Endothelial cell of umbilical vein (primary cell): ENCODE measurements at places on chromosomes 7 and 10. TPM values are rescaled to one million over a fixed set of nuclear protein-coding genes. Genes with fewer than 3 reads are reported as not detected.

The LRRC4 gene
- total RNA-seq = 3.8 and 7.1 TPM in 2 replicates

The PALS2 gene
- 23.6 and 24.4 TPM in 2 replicates for total RNA-seq

The OR6V1 gene
- not detected in 2 replicates for total RNA-seq

The LAMB4 gene
- 0.20 and 0.72 TPM in 2 replicates for total RNA-seq

The MBLAC1 gene
- 1.3 and 1.8 TPM in 2 replicates for total RNA-seq

The GIMAP2 gene
- total RNA-seq = 26.2 and 27.9 TPM in 2 replicates

The PDZD7 gene
- total RNA-seq = 0.55 and 1.6 TPM in 2 replicates

The FGL2 gene
- total RNA-seq = not detected in 2 replicates

The FAM241B gene
- total RNA-seq = not detected in 2 replicates

The ARPC1B gene
- total RNA-seq = 232 and 294 TPM in 2 replicates

The TCF7L2 gene
- 21.8 and 22.1 TPM in 2 replicates for total RNA-seq

The LANCL2 gene
- total RNA-seq = 19.2 and 19.6 TPM in 2 replicates

The CFTR gene
- total RNA-seq = not detected in 2 replicates

The TBC1D12 gene
- total RNA-seq = 7.1 and 7.3 TPM in 2 replicates

The KLHL7 gene
- total RNA-seq = 29.0 and 32.1 TPM in 2 replicates

The PTPN20 gene
- 0.27 and 0.39 TPM in 2 replicates for total RNA-seq

The GNAT3 gene
- total RNA-seq = not detected in 2 replicates

The NEBL gene
- total RNA-seq = 0.66 and 0.83 TPM in 2 replicates

The DGKB gene
- 0.44 TPM in 1 of 2 replicates, not detected in the other for total RNA-seq

The KCND2 gene
- 0.05 TPM in 1 of 2 replicates, not detected in the other for total RNA-seq

The ASZ1 gene
- total RNA-seq = not detected in 2 replicates

The CHAT gene
- not detected in 2 replicates for total RNA-seq

The SPDYE6 gene
- total RNA-seq = not detected in 2 replicates

The PCLO gene
- 0.65 and 0.75 TPM in 2 replicates for total RNA-seq

The HK1 gene
- 120 and 121 TPM in 2 replicates for total RNA-seq

The GARS1 gene
- 194 and 206 TPM in 2 replicates for total RNA-seq

The GRK5 gene
- total RNA-seq = 29.1 and 29.5 TPM in 2 replicates

The UCMA gene
- total RNA-seq = not detected in 2 replicates

The OR6B1 gene
- not detected in 2 replicates for total RNA-seq

The SYT15 gene
- total RNA-seq = 0.65 and 0.75 TPM in 2 replicates

The CTAGE6 gene
- total RNA-seq = 0.40 TPM in 1 of 2 replicates, not detected in the other

The CASTOR2 gene
- 25.1 and 25.5 TPM in 2 replicates for total RNA-seq

The WDR86 gene
- not detected in 2 replicates for total RNA-seq

The INA gene
- 0.39 and 0.40 TPM in 2 replicates for total RNA-seq

The KLF6 gene
- total RNA-seq = 307 and 330 TPM in 2 replicates

The GBF1 gene
- 45.7 and 49.7 TPM in 2 replicates for total RNA-seq

The GDF10 gene
- not detected in 2 replicates for total RNA-seq

The SERPINE1 gene
- 2,296 and 2,645 TPM in 2 replicates for total RNA-seq

The GDF2 gene
- total RNA-seq = not detected in 2 replicates

The NME8 gene
- not detected in 2 replicates for total RNA-seq

The HOXA4 gene
- total RNA-seq = 7.5 and 8.1 TPM in 2 replicates

The GSAP gene
- 2.4 and 5.8 TPM in 2 replicates for total RNA-seq

The CTNNA3 gene
- not detected in 2 replicates for total RNA-seq

The NKX2-3 gene
- total RNA-seq = not detected in 2 replicates

The IFIT5 gene
- total RNA-seq = 3.2 and 4.0 TPM in 2 replicates

The MINDY4 gene
- 4.7 and 5.2 TPM in 2 replicates for total RNA-seq

The COL13A1 gene
- total RNA-seq = 26.7 and 47.5 TPM in 2 replicates

The VIPR2 gene
- total RNA-seq = not detected in 2 replicates

The GOLGA7B gene
- total RNA-seq = not detected in 2 replicates

The CUZD1 gene
- total RNA-seq = 1.1 and 1.5 TPM in 2 replicates

The ASB10 gene
- not detected in 2 replicates for total RNA-seq

The SH2B2 gene
- total RNA-seq = 0.25 and 0.73 TPM in 2 replicates

The MMD2 gene
- not detected in 2 replicates for total RNA-seq

The SEPHS1 gene
- total RNA-seq = 55.4 and 59.9 TPM in 2 replicates

The LYZL2 gene
- total RNA-seq = not detected in 2 replicates

The ADIRF gene
- 2.8 and 4.4 TPM in 2 replicates for total RNA-seq

The SEPTIN7 gene
- 223 and 228 TPM in 2 replicates for total RNA-seq

The FOXP2 gene
- total RNA-seq = 2.7 and 3.3 TPM in 2 replicates
